Activated CD8-positive, alpha-beta memory T cell treated with anti-CD3 and anti-CD28 coated beads, Interleukin-2, amount 50 U/mL, for 4 hours (primary cell): ENCODE measurements at places on chromosomes 11 and 22.
A peak's percentile ranks its signal among the peaks of the same experiment; 100 is the strongest.

DNA sequence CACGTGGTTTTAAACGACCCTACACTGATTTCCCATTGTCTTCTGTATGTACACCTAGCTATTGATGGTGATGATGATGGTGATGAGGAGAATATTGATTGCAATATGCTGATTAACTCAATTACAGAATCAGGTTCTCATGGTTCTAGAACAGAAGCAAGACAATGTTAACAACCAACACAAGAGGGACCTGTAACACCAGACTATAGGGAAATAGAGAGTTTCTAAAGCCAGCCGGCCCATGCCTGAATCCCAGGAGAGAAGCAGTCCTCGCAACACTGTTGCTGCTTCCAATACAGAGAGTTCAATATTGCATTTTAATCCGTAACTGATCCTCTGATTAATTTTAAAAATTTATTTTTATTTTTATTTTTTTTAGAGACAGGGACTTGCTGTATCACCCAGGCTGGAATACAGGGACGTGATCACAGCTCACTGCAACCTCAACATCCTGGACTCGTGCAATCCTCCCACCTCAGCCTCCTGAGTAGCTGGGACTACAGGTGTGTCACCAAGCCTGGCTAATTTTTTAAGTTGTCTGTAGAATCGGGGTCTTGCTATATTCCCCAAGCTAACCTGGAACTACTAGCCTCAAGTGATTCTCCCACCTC, 22.2 kb upstream of the UBASH3B start:
- DNase-seq, result no peak

- DNase-seq, result no peak
Observed at GRCh38 chr11:23112390-23112789, 252.1 kb upstream of the CCDC179 start.

DNA sequence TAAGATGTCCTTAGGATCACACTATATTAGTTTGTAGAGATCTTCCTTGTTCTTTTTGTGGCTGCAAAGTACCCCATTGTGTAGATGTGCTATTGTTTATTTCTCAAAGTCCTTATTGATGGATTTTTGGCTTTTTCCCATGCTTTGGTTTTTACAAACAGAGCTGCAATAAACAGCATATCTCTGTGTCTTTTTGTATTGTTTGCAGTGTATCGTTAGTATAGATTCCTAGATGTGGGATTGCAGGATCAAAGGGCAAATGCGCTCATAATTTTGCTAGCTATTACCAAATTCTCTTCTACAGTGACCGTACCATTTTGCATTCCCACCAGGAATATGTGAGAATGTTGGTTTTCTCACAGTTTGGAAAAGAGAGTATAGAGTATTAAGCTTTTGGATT, 27.5 kb upstream of the FTH1 start:
- DNase-seq, result no peak

GRCh38 chr22:35783943-35784614, 66.4 kb downstream of the APOL5 start:
- no peak for DNase-seq

- DNase-seq, result no peak
Observed at GRCh38 chr11:76578654-76579055, 91.9 kb downstream of the LRRC32 start.

- no peak for DNase-seq
Observed at GRCh38 chr11:37496201-37496600, 898.2 kb upstream of the RAG2 start.

DNA sequence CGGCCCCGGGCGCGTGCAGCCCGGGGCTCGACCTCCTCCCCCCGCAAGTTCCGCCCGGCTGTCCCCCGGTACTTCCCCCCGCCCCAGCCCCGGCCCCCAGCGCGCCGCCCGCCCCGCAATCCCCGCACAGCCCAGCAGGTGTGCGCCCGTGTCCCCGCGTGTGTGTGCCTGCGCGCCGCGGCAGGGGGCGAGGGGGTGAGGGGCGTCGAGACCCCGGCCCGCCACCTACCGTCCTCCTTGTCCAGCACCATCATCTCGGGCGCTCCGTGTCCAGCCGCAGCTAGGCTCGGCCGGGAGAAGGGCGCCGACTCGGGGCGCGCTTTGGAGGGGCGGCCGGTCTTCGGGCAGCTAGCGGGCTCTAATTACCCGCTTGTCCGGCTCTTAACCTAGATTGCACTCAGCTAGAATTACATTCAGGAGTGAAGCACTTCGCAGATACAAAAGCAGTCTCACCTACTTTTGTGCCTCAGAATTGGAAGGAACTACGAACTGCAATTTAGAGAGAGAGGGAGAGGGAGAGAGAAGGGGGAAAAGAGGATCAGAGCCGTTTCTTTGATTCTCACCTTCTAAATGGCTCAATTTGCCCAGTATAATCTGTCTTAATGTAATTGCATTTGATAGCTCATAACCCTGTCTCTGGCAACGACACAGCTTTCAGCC, 439 bp downstream of the LMO1 start:
- DNase-seq, result no peak

DNA sequence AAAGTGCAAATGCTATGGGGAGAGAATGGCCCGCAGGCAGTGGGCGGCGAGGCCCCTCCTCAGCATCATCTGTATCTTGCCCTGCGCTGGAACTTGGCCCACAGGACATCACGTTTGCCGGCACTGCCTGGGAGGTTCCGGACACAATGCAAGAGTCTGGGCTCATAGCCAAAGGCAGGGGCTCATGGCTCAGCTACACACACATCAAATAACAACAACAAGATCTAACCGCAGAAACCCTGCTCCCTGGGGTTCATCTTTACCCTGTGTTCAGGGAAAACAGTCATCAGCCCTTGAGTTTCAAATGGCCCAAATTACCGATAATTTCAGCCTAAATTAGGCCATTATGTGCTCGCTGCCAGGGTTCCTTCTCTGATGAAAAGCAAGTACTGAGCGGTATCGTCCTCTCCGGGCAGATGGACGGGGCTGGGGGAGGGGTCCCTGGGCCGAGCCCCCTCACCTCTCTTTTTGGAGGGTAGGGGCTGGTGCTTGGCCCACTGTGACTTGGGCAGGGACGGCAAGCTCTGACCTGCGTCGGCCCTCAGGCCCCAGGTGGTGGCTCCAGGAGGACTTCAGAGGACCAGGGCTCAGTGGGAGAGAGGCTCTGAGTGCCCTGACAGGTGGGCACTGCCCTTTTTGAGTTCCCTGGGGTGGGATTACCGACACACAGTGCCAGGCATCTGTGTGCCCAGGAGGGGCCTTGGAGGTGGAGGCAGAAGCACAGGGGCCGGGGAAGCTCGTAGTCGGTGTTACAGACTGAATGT, 25.0 kb upstream of the GAL start:
- DNase-seq, result no peak

- DNase-seq, result no peak
Observed at GRCh38 chr11:5547982-5548381, 358 bp downstream of the OR52H1 start.

DNA sequence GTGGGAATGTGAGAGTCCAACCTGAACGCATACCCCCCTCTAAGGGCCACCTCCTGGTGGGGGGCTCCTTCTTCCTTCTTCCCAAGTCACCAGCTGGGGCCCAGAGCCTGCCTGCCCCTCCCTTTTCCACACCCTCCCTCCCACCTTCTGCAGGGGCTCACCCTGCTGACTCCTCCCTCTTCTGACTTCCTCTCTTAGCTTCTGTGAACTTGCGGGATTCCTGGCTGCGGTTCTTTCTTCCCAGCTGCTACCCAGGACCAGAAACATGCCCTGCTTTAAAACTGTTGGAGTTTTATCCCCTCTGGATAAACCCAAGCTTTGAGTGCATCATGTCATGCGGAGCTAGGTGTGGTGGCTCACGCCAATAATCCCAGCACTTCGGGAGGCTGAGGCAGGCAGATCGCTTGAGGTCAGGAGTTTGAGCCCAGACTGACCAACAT, 10.2 kb downstream of the LRRC74B start:
- no peak for DNase-seq

DNA sequence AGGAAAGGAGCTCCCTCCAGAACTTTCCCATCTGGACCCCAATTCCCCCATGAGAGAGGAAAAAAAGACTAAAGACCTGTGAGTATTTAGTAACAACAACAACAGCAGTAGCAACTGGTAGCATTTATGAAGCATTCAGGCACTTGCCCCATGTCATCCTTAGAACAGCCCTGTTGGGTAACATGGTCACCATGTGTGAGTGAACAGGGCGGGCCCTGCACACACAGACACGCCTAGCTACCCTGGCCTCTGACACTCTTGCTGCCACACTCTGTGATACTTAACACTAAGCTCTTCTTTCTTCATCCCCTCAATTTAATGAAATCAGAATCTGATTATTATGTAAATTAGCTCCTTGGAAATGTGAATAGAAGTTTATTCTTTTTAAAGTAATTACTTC, 26.1 kb upstream of the SLC25A18 start:
- DNase-seq, result no peak

GRCh38 chr22:48898524-48899250, 929.0 kb downstream of the BRD1 start:
- no peak for DNase-seq

DNA sequence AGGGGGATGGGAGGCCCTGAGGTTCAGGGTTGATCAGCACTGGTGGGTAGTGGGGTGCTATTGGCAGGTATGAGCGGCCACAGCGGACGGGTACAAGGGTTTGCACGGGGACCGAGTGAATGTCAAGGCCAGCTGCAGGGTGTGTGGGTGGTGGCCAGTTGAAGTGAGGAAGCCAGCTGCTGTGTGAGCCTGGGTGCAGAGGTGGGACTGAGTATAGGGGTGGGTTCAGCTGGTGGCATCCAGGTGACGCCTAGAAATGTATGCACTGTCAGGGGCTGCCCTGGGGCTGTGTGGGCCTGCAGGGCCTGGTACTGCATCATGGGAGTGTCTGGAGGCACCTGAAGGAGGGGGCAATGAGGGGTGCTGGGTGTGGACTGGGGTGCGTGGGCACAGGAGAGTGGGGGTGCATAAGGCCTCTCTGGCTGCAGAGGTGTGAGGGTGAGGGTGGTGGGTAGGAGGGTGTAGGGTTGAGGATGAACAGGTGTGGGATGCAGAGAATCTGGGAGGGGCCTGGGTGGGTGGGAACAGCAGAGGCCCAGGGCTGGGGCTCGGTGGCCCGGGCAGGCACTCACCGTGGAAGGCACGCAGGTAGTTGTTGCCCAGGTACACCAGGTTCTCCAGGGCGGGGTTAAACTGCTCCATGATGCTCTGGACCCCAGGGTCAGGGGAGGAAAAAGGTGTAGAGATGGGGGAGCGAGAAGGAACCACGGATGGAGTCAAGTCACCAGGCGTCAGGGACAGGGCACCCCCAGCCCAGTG, 1.7 kb downstream of the BAIAP2L2 start:
- DNase-seq, result no peak

- DNase-seq, result no peak
Observed at GRCh38 chr22:26565181-26565580, 24.8 kb downstream of the TPST2 start.

DNA sequence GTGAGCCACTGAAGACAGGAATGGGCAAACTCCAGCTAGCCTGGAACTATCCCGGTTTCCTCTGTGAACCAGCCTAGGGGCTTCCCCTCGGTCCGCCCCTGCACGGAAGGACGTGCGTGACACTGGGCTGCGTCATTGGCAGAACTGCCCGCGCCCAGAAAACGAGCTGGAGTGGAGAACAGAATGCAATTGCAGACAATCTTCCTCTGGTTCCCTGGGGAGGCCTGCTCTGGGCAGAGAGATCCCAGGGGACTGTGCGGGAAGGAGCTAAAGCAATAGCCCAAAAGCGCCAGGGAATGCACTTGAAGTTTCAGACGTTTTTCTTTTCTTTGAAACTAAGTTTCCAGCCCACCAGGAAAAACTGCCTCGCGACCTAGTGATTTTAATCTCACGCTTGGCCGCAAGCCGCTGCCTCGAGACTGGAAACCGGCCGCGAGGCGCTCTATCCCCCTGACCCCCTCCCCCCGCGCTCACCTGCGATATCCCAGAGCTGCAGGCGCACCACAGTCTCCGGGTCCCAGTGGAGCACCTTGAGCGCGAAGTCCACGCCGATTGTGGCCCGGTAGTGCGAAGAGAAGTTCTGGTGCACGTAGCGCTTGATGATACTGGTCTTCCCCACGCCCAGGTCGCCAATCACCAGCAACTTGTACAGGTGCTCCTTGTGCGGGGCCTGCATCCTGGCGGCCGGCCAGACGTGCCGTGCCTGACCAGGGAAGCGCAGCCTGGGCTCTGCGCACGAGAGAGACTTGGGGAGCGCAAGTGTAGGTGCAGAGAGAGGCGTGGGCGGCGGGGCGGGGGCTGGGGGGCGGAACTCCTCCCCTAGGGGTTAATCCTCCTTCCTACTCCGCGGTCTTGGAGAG, at the start of gene RAB38:
RAB38 (minus strand) TSS at position 735 of the 860 bp plus-strand sequence; CDS start at position 676, 59 bp downstream.
- peak; percentile 29 for DNase-seq

DNA sequence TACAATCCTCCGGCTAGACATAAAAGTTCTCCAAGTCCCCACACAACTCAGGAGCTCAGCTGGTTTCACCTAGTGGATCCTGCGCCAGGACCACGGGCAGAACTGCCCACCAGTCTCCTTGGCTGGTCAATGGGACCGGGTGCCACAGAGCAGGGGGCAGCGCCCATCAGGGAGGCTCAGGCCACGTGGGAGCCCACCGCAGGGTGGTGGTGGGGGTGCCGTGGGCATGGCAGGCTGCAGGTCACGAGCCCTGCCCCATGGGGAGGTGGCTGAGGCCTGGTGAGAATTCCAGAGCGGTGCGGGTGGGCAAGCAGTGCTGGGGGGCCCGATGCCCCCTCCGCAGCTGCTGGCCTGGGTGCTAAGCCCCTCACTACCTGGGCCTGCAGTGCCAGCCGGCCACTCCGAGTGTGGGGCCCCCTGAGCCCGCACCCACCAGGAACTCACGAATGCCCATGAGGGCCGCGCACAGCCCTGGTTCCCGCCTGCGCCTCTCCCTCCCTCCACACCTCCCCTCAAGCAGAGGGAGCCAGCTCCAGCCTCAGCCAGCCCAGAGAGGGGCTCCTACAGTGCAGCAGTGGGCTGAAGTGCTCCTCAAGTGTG, 1091.9 kb upstream of the TENM4 start:
- no peak for DNase-seq

DNA sequence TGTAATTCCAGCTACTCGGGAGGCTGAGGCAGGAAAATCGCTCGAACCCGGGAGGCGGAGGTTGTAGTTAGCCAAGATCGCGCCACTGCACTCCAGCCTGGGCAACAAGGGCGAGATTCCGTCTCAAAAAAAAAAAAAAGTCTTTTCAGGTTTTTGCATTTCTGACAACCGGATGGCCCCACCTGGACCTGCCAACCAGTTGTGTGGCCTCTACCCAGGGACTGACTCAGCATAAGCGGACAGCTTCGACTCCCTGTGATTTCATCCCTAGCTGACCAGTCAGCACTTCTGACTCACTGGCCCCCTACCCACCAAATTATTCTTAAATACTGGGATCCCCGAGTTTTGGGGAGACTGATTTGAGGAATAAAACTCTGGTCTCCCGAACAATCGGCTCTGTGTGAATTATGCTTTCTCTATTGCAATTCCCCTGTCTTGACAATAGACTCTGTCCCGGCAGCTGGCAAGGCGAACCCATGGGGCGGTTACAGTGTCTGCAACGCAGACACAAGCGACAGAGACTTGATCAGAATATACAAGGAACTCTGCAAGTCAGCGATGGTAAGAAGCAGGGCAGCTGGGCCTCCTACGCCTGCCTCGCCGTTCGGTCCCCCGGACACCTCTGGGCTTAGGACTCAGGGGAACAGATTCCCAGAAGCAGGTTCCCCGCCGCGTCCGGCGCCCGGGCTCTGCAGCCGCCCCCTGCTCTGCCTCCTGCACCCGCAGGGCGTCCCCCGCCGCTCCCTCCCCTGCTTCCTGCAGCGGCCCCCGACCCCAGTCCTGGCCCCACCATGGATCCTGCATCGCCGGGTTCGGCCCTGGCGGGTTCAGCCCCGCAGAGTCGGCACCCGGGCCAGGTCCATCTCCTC, 741 bp upstream of the TALDO1 start:
- DNase-seq, result no peak
